Activated T-cell treated with anti-CD3 and anti-CD28 coated beads, Interleukin-2, amount 50 U/mL, for 72 hours (primary cell): ENCODE measurements at places on chromosomes 1 and 21. TPM values are rescaled to one million over a fixed set of nuclear protein-coding genes. Genes with fewer than 3 reads are reported as not detected.

NR1I3 gene
- not detected for total RNA-seq

PM20D1 gene
- total RNA-seq, result 0.96 TPM

SPRR2E gene
- not detected for total RNA-seq

OR2L5 gene
- not detected for total RNA-seq

RIPK4 gene
- 0.60 TPM for total RNA-seq

DNA sequence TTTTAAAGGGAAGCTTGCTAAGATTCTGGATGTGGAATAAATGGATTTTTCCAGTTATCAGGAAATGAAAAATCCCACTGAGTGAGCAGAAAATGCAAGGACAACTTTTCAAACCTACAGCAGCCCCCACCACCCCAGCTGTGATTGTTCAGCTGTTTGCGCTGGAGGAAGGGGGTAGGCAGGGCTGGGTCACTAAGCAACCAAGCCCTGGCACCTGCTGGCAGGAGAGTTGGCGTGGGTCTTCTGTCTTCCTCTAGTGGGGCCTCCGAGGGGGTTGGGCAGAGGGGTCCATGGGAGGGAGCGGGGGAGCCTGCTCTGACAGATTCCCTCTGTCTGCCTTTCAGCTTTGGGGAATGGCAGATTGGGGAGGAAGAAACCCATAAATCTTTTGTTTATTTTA, 45.3 kb downstream of the EIF2D start:
- peaks cover 100% of the 10 kb centered on the region for H3K4me1 ChIP-seq
- H3K36me3 ChIP-seq, result peaks cover 49% of the 10 kb centered on the region
- peak overlapping the region; percentile 93 for H3K4me3 ChIP-seq
- DNase-seq, result no peak

DNA sequence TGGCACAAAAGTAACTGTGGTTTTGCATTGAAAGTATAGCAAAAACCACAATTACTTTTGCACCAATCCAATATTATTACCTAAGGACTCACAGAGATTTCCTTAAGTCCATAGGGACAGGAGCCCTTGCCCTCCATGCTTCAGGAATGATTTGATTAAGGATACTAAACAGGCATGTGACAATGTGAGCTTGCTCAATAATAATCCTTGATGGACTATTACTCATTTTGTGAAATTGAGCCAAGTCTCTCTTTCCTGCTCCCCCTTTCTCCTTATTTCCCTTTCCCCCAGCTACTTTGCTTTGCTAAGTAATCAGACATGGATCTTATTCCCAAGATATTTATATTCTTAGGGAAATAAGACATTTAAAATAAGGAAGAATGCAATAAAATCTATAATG, 21.6 kb upstream of the RGL1 start:
- no peak overlapping the region for H3K27ac ChIP-seq
- H3K36me3 ChIP-seq, result no peaks in the 10 kb centered on the region
- H3K4me1 ChIP-seq, result no peaks in the 10 kb centered on the region
- H3K27me3 ChIP-seq, result no peaks in the 10 kb centered on the region

- H3K27me3 ChIP-seq, result peaks cover 19% of the 10 kb centered on the region
- no peak overlapping the region for H3K4me3 ChIP-seq
- H3K27ac ChIP-seq, result no peak overlapping the region
- DNase-seq, result no peak
- no peaks in the 10 kb centered on the region for H3K4me1 ChIP-seq
Measured at GRCh38 chr1:184513966-184514365, 127.1 kb downstream of the C1orf21 start.

DNA sequence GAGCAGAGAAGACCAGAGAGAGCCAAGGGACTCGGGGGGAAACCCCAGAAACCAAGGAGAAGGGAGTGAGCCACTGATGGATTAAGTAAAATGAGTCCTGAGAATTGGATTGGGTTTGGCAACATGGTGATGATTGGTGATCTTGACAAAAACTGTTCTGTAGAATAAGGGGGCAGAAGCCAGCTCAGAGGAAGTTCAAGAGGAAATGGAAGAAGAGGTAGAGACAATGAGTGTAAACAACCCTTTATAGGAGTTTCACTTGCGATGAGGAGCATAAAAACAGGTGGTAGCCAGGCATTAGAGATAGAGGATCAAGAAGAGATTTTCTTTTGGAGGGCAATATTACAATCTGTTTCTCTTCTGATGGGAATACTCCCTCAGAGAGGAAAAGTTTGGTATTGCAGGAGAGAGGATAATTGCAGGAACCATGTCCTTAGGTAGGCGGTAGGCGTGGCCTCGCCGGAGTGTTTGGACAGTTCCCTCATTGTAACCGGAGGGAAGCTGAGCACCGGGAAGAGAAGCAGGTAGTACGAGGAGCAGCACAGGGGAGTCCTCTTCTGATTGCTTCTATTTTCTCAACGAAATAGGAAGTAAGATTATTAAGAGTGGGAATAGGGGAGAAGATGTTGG, 68.4 kb upstream of the TENT5C start:
- no peaks in the 10 kb centered on the region for H3K36me3 ChIP-seq
- no peak overlapping the region for H3K4me3 ChIP-seq
- DNase-seq, result no peak
- H3K27ac ChIP-seq, result no peak overlapping the region
- H3K27me3 ChIP-seq, result peaks cover 7% of the 10 kb centered on the region

GRCh38 chr1:182484067-182484466, 34.1 kb downstream of the RGSL1 start:
- no peak for DNase-seq
- peaks cover 2% of the 10 kb centered on the region for H3K27me3 ChIP-seq
- no peaks in the 10 kb centered on the region for H3K4me1 ChIP-seq
- no peak overlapping the region for H3K4me3 ChIP-seq
- H3K27ac ChIP-seq, result no peak overlapping the region
- peaks cover 2% of the 10 kb centered on the region for H3K36me3 ChIP-seq

GRCh38 chr1:192654591-192655251, 18.8 kb downstream of the RGS13 start:
- no peak overlapping the region for H3K4me3 ChIP-seq
- H3K4me1 ChIP-seq, result peaks cover 7% of the 10 kb centered on the region
- DNase-seq, result peak; percentile 6
- H3K27ac ChIP-seq, result no peak overlapping the region
- peaks cover 18% of the 10 kb centered on the region for H3K27me3 ChIP-seq
- no peaks in the 10 kb centered on the region for H3K36me3 ChIP-seq

DNA sequence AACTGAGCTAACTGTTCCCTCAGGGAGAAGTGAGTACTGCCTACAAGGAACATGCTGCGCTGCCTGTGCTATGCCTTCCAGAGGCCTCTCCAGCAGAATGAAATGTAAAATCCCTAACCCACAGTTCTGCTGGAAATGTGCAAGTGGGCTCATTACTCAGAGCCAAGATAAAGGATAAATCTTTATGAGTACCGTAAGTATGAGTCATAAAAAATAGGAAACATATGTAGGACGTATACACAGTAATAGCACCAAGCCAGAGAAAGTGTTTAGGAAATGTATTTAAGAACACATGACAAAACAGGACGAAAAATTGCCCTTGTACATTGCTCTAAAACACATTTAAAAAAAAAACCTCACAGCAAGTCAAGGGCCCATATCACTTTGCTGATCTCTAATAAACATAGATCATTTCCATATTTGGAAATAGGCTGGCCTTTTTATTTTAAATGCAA, 104.6 kb downstream of the TGFBR3 start:
- H3K27ac ChIP-seq, result peak overlapping the region; percentile 22
- H3K36me3 ChIP-seq, result peaks cover 3% of the 10 kb centered on the region
- no peak overlapping the region for H3K4me3 ChIP-seq
- no peaks in the 10 kb centered on the region for H3K27me3 ChIP-seq
- no peak for DNase-seq
